M059J (cell line): ENCODE measurements at places on chromosomes 12 and 14. TPM values are rescaled to one million over a fixed set of nuclear protein-coding genes. Genes with fewer than 3 reads are reported as not detected.

DNA sequence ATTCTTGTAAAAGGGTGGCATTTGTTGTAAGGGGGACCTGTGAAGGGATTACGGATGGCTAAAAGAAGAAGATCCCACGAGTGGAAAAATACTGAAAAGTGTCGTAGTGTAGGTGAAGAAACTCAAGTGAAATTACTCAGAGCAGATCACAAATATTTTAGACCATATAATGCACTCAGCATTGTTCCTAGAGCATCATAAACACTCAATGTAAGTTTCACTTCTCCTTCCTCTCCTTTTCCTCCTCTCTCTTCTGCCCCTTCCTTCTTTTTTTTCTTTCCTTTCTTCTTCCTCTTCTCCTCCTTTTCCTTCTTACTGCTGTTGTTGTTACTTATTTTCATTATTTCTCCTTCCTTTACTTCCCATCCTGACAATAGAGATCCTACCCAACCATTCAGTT lies 445.6 kb downstream of the ADAMTS20 start:
- DNase-seq = no peak

- DNase-seq = no peak
These were observed 397.8 kb downstream of the FUT8 start for GRCh38 chr14:65810322-65810721.

- peak; percentile 3 for DNase-seq
These were observed 228.9 kb upstream of the EGLN3 start for GRCh38 chr14:34179727-34180126.

- DNase-seq = no peak
These were observed 3.4 kb upstream of the DLK1 start for GRCh38 chr14:100723135-100723829.

- no peak for DNase-seq
These were observed 12.4 kb downstream of the TBC1D30 start for GRCh38 chr12:64836856-64837255.

DNA sequence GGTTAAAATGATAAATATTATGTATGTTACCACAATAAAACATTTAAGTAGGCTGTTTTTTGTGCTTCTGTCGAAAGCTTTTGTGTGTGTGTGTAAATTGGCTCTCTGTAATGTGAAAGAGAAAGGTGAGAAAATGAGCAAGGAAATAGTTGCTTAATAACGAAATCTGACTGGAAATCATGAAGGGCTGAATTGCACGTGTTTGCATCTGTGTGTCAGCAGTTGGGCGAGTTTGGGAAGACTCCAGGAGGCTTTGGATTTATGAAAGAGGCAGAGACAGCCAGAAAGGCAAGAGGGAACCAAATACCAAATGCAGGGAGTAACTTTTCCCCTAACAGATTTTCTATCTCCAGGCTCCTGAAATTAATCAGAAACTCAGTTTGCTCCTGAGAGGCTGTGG lies 47.2 kb upstream of the PLEKHG3 start:
- DNase-seq = no peak

GRCh38 chr14:99331811-99332210 lies 59.8 kb upstream of the BCL11B start:
- no peak for DNase-seq

GRCh38 chr12:94172031-94172430 lies 23.7 kb downstream of the PLXNC1 start:
- peak; percentile 53 for DNase-seq

- no peak for DNase-seq
These were observed 337.1 kb downstream of the PCNX1 start for GRCh38 chr14:71244341-71244740.

- DNase-seq = no peak
These were observed 156.8 kb downstream of the CRADD start for GRCh38 chr12:93833946-93834345.

DNA sequence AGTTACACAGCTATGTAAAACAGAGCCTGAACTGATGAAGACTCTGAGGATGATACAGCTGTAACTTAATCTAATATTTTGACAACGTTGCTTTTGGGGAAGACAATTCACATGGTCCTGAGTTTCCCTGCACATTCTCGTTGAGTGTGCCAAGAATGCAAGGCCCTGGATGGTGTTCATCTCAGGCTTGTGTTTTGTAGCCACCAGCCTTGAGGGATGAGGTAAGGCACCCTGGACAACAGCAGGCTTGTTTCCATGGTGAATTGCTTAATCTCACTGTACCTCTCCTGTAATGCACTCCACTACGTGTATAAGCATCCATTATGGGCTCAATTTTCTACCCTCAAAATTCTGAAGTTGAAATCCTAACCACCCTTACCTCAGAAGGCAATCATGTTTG lies 2.1 kb downstream of the CATSPERB start:
- no peak for DNase-seq

GRCh38 chr12:111094157-111095010 lies 174.0 kb upstream of the MYL2 start:
- DNase-seq = no peak

DNA sequence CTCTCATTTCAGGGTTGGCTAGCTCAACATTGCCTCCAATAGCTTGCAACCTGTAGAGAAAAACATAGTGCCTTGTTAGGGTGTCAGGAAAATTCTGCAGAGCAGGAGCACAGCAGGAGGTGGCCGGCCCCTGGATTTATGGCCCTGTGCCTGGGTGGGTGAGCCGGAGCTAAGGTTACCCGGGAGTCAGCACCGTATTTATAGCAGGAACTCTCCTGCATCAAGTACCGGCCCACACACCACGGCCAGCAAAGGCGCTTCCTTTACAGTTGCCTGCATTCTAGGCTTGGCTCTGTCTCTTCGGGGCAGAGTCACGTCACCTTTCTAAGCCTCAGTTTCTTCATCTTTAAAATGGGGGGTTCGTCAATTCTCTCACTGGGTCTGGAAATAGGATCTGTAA lies 52.8 kb upstream of the EML1 start:
- DNase-seq = no peak

GRCh38 chr14:68753690-68754089 lies 39.2 kb downstream of the ZFP36L1 start:
- DNase-seq = no peak

- DNase-seq = no peak
These were observed 1.2 kb downstream of the NT5DC3 start for GRCh38 chr12:103839609-103840461.

- DNase-seq = no peak
These were observed 116.8 kb downstream of the PLCZ1 start for GRCh38 chr12:18620986-18621385.

DNA sequence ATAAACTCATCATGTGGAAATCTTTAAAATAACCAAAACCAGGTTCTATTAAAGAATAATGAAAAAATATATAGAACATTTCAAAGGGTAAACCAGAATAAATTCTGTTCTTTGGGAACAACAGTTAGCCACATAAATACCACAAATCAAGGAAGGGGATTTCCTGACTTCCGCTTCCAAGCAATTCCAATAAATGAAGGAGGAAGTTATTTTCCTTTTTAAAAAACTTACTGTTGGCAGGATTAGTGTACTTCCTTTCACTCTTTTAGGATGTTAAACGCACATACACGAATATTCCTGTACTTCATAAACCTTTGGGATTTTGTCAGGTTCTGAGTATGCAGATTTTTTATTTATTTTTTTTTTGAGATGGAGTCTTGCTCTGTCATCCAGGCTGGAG lies 13.7 kb upstream of the LIMA1 start:
- DNase-seq = peak; percentile 19

GRCh38 chr12:50517421-50518048 lies 12.8 kb downstream of the DIP2B start:
- peak; percentile 42 for DNase-seq

- DNase-seq = peak; percentile 27
These were observed 941 bp upstream of the PPP1CC start for GRCh38 chr12:110743571-110744093.

DNA sequence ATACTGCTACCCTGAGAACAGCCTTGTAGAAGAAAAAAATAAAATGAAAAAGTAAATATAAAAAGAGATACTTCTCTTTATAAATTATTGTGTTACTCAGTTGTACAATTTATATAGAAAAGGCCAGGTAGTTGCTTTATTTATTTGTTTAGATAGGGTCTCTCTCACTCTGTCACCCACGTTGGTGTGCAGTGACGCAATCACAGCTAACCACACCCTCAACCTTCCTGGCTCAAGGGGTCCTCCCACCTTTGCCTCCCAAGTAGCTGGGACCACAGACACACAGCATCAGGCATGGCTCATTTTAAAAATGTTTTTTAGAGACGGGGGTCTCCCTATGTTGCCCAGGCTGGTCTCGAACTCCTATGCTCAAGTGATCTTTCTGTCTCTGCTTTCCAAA lies 175.4 kb upstream of the PZP start:
- DNase-seq = no peak

DNA sequence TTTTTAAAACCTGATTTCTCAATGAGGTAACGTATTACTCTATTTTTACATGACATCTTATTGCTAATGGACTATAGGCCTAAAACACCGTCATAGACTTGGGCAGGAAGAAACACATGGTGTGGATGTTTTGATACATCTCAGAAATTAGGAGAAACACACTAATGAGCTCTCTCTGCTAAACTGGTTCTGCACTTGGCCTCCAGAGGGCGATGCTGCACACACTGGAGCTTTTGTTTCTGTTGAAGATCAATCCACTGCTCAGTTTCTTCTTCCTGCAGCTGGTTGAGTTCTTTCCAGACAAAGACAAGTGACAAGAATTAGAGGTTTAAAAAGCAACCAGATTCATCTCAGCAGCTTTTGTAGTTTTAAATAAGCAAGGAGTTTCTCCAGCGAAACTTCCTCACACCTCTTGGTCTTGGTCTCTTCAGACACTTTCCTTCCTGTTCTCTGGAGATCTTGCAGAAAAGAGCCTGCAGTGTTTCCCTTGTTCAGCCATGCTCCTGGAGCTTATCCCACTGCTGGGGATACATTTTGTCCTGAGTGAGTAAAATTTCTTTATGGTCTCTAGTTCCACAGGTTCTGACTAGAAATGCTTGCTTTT lies 178.5 kb upstream of the OR4E1 start:
- no peak for DNase-seq

GRCh38 chr12:16475521-16475920 lies 128.1 kb downstream of the MGST1 start:
- no peak for DNase-seq

DNA sequence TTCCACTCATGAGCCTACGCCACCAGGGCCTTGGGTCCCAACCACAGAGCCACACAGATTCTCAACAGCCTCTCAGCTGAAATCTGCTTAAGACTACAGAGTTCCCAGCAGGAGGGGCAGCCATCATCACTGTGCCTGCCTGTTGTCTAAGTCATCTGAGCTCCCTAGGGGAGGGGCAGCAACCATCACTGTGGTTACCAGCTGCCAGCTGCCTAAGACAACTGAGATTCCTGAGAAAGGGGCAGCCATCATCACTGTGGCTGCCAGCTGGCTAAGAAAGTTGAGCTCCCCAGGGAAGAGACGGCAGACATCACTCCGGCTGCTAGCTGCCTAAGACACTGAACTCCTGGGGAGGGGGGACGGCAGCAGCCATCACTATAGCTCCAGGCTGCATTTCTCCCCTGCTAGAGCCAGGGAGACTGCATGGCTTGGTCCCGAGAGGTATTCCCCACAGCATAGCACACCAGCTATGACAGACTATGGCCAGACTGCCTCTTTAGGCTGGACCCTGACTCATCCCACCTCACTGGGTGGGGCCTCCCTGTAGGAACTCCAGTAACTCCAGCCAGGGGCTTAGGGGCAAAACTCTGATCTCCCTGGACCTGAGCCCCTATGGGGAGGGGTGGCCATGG lies 37.2 kb upstream of the C14orf132 start:
- peak; percentile 2 for DNase-seq

DNA sequence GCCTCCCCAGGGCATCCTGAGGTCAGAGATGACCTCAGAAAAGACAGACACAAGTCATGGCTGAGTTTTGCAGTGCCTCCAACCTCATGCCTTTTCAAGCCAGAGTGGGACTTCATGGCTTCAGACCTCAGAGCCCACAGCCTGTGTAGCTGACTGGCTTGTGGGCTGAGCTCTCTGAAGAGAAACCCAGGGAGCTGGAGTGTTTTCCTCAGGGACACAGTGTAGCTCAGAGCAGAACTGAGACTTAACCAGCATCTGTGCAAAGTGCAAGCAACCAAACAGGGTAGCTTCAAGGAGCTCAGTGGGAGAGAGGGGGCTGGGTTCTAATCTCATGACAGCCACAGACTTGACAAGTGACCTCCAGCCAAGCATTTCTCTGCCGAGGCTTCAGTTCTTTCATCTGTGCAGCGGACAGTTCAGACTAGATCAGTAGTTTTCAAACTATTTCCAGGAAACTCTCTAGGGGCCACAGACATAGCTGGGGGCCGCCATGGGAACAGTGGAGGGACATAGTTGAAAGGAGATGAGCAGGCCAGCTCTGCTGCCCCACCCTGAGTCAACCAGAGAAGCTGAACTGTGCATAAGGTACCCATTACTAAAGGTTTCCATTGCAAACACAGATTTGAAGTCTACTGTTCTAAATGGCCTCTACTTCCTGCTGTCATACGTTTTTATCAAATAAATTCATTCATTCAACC lies 80.0 kb downstream of the LGMN start:
- no peak for DNase-seq

GRCh38 chr12:113062502-113063395 lies 6.2 kb downstream of the DTX1 start:
- no peak for DNase-seq

- peak; percentile 39 for DNase-seq
These were observed 6.0 kb downstream of the HEATR5A start for GRCh38 chr14:31414190-31414833.

DNA sequence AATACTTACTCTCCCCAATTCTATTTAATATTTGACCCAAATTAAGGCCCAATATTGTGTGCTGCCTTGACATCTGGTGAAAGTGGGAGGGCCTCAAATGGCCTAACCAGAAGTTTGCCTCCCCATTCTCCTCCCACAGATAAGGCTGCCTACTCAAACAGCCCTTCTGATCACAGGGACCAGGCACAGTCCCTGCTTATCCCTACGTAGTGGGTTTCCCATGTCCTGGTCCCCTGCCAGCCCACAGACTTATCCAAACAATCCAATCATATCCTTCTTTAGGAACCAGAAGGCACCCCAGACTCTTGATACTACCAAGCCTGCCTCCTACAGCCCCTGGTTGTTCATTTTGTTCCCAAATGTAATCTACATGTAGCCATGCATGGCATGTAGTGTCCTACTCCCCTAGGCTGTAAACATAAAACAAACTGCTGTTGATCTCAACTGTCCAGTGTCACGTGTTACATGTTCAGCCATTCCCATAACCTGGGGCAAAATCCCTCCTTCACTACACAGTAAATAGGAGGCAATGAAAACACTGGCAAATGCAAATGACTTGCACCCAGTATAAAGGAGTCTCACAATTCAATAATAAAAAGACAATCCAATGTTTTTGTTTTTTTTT lies 49.3 kb downstream of the EEA1 start:
- no peak for DNase-seq

CLEC4D gene
- not detected in 2 replicates for total RNA-seq

POTEM gene
- total RNA-seq = not detected in 2 replicates

ACOT6 gene
- not detected in 2 replicates for total RNA-seq

ALX1 gene
- total RNA-seq = 0.27 TPM in 1 of 2 replicates, not detected in the other

SMAGP gene
- total RNA-seq = 15.8 and 17.8 TPM in 2 replicates

AICDA gene
- not detected in 2 replicates for total RNA-seq

SERPINA1 gene
- 5.6 and 8.3 TPM in 2 replicates for total RNA-seq

ARHGAP9 gene
- 0.44 and 0.69 TPM in 2 replicates for total RNA-seq

TPPP2 gene
- not detected in 2 replicates for total RNA-seq
